ENCODE measurements at places on chromosomes 16 and 17.

DNA sequence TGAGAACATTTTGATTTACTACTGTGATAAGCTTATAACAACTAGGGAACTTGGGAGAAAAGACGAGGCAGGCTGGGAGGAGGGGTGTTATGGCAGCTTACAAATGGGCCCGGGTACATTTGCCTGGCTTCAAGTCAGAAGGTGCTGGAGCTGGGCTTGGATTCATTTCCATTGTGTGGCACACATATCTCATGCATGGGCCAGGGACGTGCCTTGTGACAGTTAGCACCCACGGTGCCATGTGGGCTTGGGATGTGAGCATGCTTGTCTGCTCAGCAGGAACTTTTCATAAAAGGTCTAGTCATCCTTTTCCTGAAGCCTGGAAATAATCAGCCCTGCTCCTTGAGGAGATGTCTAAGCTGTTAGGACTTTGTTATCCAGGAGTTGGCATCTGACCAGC lies 572.2 kb downstream of the CDH13 start:
- no peak for DNase-seq

DNA sequence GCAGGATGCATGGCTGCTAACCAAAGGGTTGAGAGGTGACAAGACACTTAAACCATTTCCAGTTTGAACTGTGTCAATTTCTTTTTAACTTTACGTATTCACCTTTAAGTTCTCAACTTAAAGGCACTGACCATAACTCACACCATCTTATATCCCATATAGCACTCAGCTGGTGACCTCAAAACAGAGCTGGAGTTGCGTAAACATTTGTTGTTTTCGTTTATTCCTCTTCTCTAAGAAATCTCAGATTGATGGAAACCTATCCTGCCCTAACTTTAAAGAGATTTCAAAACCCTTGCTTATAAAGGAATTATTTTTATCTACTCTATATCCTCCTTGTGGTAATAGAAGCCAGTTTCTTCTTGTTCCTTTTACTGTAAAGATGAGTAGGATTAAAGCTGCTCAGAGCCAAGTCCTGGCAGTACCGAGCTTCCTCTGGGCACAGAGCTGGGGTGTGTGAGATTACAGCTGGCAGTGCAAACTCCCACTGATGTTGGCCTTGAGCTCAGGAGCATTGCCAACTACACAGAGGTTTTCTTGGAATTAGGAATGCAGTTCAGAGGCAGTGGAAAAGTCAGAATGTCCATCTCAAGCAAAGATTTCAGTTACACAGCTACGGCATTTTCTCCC lies 1.3 kb downstream of the KCTD2 start:
- peak; percentile 39 for DNase-seq

GRCh38 chr17:61406971-61407911 lies 7.6 kb downstream of the TBX2 start:
- no peak for DNase-seq

GRCh38 chr16:27253526-27253930 lies 15.0 kb downstream of the NSMCE1 start:
- no peak for DNase-seq

DNA sequence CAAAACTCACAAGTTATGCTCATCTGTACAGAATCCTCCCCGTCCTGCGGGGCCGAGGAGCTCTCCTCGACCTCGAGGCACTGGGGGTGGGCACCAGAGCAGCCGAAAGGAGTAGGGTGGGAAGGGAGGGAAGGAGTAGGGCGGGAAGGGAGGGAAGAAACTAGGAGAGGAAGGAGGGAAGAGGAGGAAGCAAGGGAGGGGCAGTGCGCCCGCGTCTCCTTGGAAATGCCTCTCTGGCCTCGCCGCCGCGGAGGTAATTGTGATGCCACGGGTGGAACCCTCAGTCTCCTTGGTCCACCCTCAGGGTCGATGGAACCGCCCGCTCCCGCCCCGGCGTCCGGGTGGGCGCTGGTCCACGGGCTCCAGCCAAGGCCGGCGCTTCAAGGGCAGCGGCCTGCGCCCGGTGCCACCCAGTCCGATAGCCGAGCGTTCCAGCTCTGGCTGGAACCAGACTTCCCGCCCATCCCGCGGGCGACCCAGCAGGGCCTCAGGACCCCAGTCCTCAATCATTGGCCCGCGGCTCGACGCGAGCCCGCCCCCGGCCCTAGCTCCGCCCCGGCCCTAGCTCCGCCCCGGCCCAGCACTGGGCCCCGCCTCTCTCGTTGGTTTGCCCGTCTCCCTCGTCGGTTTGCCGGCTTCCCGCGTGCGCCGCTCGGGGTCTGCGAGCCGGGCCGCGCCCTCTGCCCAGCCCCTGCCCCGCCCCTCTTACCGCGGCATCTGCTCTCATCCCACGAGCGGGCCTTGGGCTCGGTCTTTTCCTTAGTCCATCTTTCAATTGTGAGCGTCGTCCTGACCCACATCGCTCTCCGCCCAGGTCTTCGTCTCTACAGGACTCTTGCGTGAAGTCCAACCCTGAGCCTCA lies 596 bp downstream of the PROCA1 start:
- DNase-seq = peak; percentile 90

GRCh38 chr16:10743227-10743609 lies 424 bp upstream of the NUBP1 start:
- DNase-seq = no peak

GRCh38 chr17:27756467-27757371 lies 43.6 kb downstream of the NOS2 start:
- peak; percentile 70 for DNase-seq

DNA sequence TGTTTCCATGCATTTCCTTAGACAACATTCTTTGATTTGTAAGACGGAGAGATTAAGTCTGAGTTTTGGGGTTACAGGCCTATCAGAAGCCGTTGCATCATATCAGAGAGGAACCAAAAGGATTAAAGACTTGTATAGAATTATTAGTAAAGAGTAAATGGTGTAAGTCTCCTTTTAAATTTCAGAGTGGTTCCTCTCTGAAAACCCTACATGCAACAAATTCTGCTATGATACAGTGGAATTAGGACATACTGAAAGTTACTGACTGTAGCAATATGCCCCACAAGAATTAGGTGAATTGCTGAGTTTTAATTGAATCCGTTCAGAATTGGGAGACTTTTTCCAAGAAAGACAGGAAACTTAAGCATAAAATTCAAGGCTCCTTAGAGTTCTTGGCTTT lies 221.6 kb downstream of the FTO start:
- no peak for DNase-seq

DNA sequence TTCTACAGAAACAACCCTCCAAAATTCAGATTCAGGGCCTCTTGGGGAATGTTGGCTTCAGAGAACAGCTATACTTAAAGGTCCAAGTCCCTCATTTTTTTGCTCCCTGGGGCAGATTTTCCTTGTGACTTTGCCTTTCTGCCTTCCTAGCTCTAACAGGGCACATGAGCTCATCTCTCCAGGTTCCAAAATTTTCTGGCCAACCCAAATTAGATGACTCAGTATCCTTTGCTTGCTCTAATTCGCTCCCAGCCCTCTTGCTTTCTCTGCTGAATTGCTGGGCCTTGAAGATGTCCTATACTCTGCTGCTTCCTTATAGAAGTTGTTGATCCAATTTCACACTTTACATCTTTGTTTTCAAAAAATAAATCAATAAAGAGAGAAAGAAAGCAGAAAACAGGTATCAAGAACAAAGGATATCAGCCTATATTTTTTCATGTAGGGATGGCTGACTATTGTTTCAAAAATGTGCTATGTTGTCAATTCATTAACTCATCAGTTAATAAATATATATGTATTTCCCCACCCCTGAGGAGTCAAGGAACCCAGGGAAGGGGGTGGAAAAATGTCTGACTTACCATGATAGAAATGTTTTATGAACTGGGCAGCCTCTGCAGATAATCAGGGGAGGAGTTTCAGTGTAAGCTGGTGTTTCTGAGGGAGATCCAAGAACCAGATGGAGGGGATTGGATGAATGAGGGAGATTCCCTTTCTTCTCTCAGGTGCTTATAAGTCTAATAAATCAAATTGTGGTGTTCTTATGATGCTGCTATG lies 1.0 kb upstream of the KRTAP4-2 start:
- DNase-seq = no peak

- DNase-seq = no peak
Measured at GRCh38 chr17:81650951-81651350, 5.4 kb downstream of the PDE6G start.

DNA sequence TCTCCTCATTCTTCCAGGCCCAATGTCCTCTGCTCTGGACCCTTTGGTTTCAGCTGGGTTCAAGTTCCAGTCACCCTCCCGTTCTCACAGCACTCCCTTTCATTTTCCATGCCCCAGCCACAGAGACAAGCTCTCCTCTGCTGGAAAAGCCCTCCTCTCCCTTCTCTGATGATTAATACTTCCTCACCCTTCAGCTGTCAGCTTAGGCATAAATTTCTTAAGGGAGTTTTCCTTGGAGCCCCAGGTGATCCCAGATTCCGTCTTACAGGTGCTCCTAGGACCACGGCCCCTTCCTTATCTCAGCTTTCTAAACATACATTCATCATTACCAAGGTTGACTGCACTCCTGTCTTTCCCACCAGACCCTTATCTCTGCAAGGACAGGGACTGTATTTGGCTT lies 10.4 kb downstream of the CHAD start:
- DNase-seq = no peak

DNA sequence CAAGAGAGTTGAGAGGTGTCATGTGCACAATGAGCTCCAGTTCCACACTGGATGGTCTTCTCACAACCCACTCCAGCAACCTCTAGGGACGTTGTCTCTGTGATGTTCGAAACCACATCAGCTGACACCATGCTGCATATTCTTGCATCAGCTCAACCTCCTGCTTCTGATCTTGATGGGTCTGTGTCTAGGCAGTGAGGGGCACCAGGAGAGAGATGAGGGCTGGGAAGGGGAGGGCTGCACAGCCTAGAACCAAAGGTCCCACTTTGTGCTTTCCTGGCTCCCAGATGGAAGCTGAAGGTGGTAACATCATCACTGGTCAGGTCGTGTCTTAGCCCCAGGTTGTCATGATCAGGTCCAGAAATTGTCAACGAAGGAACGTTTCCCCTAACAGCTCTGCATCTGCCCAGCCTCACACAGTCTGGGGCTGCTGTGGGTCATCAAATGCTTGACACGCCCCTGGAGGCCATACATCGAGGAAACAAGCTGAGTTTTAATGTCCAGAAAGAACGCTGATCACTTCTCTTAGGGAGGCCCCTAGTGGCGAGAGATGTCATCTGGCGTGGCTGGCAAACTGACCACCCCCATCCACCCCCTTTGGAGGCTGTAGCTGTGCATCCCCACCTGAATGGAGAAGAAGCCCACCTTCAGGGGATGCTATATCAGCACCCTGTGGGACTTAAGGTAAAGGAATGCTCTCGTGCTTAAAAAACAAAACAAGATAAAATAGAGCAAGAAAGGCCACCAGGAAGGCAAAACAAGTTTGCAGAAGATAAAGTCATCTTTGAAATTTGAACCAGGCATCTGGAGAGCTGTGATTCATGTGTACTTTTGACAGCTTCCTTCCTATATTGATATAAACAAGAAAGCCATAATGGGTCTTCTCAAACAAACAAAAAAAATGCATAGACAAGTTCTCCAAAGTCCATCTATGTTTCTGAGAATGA lies 58.3 kb downstream of the WIPI1 start:
- peak; percentile 47 for DNase-seq

GRCh38 chr17:9842057-9842758 lies 16.5 kb downstream of the GLP2R start:
- DNase-seq = no peak

GRCh38 chr16:12896562-12896961 lies 4.8 kb upstream of the SHISA9 start:
- peak; percentile 60 for DNase-seq

DNA sequence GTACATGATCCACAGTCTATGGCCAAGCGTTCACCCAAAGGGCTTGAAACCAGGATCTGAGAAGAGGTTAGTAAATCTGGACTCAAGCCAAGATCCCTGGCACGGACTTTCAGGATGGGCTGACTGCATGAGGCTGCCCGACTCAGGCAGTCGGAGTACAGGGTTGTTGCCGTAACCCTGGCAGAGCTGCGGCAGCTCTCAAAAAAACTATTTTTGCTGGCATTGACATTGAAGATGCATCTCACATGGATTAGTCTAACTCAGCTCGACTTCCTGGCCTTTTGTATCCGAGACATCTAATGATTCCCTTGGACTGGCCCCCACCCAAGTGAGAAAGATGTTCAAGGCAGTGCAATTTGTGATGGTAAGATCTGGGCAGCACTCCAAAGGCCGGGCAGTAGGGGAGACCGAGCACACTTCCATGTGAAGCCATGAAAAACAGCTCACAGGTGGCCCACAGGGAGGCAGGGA lies 6.2 kb downstream of the SLC47A1 start:
- DNase-seq = no peak

DNA sequence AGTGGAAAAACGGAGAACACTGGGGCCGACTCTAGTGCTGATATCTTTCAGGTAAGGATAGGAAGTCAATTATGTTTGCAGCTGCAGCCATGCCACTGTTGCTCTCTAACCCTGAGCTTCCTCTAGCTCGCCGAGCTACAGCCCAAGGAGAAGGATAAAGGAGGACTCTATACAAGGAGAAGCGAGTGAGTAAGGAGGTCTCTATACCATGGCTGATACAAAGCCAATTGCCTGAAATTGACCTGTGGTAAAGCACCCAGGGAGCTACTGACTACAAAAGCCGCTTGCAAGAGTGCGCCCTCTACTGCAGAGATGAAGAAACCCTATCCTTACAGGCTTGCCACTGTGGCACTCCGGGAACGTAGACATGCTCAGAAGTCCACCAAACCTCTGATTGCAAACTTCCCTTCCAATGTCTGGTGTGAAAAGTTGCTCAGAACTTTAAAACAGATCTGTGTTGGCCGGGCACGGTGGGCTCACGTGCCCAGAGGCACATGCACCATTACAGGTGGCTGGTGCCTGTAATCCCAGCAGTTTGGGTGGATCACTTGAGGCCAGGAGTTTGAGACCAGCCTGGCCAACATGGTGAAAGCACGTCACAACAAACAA lies 10.8 kb upstream of the SLC46A1 start:
- DNase-seq = peak; percentile 79

DNA sequence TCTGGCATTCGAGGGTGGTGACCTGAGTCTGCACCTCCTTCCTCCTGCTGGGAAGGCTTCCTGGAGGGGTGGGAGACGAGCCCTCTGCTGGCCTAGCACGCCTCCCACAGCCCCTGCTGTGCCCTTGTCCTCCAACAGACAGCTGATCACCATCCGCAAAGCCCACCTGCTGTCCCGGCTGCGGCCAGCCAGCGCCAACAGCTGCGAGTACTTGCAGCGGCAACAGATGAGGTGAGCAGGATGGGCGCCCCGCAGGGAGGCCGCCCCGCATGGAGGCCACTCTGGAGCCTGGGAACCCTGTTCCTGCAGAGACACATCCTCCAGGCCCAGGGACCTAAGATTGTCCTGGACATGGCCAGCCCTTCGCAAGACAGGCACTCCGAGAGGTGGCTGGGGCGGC lies 21.6 kb downstream of the UBALD1 start:
- no peak for DNase-seq

- no peak for DNase-seq
Measured at GRCh38 chr17:78227455-78227916, 3.9 kb upstream of the TMEM235 start.

DNA sequence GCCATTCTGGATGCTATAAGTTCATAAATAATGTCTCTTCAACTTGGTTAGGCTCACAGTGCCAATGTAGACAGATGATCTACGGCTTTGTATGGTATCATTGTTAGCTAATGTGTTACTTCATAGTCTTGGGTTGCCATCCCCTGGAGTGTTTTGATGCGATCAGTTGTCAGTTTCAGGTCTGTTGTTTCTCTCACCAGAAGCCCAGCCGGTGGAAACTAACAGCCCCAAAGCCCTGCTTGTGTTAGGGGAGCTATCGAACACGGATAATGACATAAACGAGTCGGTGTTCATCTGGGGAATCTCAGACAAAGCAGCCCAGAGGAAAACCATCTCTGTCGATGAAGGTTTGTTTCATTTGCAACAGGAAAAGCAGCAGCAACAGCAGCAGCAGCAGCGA lies 107.4 kb upstream of the ANKFN1 start:
- DNase-seq = no peak

GRCh38 chr17:61307905-61308886 lies 91.4 kb upstream of the TBX2 start:
- DNase-seq = no peak
